Fibroblast of gingiva (primary cell): ENCODE measurements at places on chromosomes 12 and 14.

DNA sequence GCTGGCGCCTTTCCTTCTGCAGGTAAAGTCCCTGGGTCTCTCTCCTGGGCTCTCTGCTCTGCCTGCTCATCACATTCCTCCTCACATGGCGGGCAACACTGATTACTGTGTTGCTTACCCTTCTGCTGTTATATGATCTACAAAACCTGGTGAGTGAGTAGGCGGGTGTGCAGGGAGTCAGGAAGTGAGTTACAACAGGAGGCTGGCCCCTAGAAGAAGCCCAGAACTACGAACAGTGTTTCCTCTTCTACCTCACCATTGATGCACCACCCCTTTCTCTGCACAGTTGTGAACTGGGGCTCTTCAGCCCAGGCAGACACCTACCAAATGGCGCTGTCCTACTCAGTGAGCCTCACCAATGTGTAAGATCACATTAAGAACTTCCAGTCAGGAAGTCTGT lies 4.9 kb upstream of the KLHL33 start:
- no peak for DNase-seq

GRCh38 chr12:39199351-39199750 lies 243.6 kb downstream of the KIF21A start:
- no peak for DNase-seq

- no peak for DNase-seq
Observed at GRCh38 chr14:91509083-91509877, 830 bp downstream of the PPP4R3A start.

- DNase-seq: no peak
Observed at GRCh38 chr12:26857465-26858176, 24.6 kb upstream of the ITPR2 start.

DNA sequence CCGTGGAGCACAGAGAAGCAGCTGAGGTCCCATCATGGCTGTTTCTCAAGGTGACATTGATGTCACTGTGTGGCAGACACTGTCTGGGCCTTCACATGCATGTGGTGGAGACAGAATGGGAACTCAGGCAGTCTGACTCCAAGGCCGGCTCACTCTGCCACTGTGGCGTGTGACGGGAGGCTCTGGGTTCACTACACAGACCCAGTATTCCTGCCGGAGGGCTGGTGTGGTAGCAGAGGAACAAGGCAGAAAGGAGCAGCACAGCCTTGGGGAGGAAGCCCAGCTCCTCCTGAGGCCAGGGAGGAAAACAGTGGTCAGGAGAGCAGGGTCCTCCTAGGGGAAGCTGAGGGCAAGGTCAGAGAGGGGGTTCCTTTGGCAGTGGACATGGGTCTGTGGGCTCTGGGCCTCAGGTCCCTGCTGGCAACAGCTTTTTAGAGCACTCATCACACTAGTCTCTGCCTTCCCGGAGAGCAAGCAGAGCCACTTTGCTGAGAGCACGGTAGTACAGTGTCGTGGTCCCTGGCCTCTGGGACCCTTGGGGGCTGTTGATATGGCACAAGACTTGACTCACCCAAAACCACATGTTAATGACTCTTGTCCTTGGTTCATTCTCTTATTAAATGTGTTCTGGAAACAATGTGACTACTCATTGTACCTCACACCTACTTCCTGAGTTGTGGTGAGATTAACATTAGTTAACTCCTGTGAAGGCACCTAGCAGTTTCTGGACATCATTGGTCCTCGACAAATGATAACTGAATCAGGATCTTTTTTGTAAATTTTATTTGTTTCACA lies 21.3 kb downstream of the DCAF4 start:
- DNase-seq: no peak

DNA sequence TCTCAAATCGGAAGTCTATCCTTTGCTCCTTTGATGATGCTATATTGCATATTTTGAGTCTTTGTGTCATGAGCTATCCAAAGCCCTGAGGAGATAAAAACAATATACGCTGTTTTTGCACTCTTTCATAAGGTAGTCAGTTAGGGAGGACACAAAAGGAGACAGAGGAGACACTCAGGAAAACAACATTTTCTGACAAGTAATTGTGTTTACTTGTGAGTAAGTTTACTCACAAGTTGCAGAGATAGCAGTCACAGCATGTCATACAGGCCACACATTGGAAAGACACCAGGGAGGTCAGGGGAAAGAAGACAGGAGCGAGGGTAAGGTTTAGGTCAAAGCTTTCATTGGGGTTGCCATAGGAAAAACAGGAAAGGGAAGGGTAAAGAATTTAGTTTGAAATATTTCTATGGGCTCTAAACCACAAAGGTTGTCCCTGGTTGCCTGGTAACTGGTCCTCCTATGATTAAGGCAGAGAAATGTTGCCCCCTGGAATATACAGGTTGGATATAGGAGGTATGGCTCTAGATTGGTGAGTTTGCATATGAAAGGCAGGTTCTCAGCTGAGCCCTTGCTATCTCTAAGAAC lies 7.4 kb upstream of the GABARAPL1 start:
- no peak for DNase-seq

DNA sequence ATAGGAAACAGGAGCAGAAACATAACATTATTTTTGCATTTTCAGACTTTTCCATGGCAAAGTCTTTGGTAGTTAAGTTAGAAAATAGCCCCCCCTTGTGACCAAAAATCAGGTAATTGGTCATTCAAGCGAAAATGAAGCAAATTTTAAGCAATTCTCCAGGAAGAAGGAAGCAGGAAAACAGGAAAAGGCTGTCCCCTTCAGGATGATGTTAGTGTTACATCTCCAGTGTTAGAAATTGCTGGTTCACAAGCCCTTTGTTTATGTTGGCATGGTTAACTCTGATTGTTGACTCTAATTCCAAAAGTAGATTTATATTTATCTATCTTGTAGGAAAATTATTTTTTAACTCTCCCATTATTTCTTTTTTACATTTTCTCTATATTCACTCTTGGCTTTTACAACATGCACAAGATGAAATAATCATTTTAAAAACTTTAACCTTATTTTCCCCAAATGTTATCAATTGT lies 18.8 kb upstream of the GAS2L3 start:
- peak; percentile 80 for DNase-seq

DNA sequence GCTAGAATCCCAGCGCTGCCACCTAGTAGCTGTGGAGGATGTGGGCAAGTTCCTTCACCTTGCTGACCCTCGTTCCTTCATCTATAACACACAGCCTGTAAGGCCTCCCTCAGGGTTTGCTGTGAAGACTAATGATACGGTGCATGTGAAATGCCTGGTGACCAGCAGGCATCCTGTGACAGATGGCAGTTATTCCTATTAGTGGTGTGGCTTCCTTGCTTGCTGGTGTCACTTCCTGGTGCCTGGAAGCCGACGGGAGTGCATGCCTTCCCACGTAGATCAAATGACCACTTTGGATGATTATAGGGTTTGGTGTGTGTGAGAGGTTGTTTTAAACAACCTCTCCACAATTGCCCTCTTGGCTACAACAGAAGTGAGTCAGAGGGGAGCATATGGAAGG lies 894.9 kb downstream of the VRK1 start:
- no peak for DNase-seq

- DNase-seq: peak; percentile 26
Observed at GRCh38 chr14:28340816-28341215, 425.8 kb upstream of the FOXG1 start.

GRCh38 chr14:63852817-63853731 lies at the start of gene SYNE2:
SYNE2 (plus strand) TSS chr14:63853004; CDS start chr14:63909149, 56,145 bp downstream.
- peak; percentile 68 for DNase-seq

DNA sequence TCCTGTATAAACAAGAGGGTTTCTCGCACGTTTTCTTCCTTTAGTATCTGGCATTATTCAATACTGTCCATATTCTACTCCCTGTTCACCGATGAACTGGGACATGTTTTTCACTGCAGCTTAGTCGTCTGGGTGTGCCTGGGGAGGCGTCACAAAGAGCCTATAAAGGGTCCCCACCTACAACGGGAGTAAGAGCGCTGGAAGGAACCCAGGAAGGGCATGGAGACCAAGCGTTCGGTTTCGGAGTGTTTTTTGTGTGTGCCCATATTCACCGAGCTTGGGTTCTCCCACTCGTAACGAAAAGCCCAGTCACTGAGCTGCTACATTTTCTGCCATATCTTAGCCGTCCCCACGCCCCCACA lies 592 bp upstream of the USP15 start:
- DNase-seq: no peak

- no peak for DNase-seq
Observed at GRCh38 chr14:34065690-34066391, 115.0 kb upstream of the EGLN3 start.

DNA sequence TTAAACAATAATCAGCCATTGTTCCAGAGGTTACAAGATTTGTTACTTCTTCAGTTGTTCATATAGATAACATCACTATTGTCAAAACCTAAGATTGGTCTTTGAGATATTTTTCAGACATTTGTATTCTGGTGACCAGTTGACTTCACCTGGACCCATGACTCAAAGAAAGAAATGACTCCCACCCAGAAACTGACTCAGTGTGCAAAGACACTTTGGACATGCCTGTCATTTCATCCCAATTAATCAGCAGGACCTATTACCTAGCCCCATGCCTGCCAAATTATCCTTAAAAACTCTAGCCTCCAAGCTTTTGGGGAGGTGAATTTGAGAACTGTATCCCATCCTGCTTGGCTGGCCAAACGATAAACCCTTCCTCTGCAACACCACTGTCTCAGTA lies 27.7 kb upstream of the TSPAN11 start:
- DNase-seq: no peak

GRCh38 chr12:98644433-98644711 lies 216 bp downstream of the IKBIP start:
- DNase-seq: no peak

DNA sequence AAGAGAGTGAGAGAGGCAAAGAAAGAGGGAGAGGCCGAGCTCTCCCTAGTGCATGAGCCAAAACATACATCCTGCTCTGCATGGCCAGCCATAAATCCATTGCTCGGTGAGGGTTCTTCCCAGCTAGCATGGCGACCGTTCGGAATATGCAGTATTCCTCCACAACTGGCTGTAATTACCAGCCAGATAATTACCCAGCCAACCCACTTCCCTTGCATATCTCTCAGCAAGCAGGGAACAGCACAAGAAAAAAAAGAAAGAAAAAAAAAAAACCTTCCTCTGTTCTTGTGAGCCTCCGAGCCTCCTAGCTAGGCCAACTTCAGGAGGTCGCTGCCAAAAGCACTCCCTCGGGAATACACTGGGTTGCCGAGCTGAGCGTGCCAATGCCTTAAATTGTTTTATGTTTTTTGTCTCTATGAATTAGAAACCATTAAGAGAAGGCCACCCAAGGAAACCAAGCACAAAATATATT lies 567.9 kb downstream of the MED13L start:
- DNase-seq: peak; percentile 65

DNA sequence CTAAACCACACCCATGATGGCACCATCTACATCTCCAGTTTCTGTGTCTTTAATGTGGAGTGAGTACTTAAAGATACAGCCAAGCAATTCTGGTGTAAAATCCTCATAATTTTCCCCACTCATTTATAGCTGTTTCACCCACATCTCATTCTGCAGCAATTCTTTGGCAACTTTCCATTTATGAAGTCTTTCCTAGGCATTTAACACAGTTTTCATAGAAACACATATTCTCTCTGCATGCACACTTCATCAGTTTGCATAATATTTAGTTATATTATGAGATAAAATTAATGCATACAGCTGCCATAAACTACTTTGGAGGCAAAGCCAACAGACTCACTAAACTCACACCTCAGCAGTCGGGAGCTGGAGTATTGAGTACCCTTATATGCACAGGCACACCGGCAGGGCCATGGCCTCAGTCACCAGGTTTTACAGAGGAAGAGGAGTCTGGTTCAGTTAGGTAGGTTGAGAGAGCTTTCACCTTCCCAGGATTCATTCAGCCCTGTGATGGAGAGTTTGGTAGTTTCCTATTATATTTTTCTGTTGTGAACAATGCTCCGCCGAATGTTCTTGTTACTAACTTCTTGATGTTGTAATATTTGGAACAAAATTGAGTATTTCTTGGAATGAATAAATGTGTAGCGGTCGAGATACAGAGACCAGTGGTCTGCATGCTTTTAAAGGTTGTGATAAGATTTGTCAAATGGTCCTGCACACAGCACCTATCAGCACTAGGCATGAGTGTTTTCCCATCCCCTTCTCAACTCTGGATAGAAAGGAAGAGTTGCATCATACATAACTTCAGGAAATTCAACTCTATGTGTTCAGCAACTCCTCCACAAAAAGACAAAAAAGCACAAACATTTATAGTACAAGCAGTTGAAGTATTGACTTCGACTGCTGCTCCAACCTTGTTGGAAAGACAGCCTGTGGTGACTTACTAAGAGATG lies 123.5 kb downstream of the TTC8 start:
- no peak for DNase-seq

DNA sequence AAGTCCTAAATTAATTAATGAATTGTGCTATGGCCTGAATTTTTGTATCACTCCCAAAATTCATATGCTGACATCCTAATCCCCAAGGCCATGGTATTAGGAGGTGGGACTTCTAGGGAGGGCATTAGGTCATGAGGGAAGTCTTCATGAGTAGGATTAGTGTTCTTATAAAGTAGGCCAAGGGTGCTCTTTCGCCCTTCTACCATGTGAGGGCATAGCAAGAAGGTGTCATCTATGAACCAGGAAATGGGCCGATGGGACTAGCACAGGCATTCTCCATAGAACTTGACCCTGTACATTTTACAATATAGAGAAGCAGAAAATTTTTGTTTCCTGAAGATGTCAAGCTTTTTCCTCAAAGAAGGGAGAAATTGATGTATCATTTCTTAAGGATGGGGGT lies 12.5 kb downstream of the SYT10 start:
- DNase-seq: no peak

- no peak for DNase-seq
Observed at GRCh38 chr12:117127933-117128823, 29.0 kb upstream of the TESC start.

- no peak for DNase-seq
Observed at GRCh38 chr14:96790186-96790585, 7.0 kb upstream of the VRK1 start.

GRCh38 chr12:123064885-123065619 lies 84.6 kb downstream of the ARL6IP4 start:
- no peak for DNase-seq

- DNase-seq: no peak
Observed at GRCh38 chr12:102741196-102741595, 175.8 kb downstream of the PAH start.

DNA sequence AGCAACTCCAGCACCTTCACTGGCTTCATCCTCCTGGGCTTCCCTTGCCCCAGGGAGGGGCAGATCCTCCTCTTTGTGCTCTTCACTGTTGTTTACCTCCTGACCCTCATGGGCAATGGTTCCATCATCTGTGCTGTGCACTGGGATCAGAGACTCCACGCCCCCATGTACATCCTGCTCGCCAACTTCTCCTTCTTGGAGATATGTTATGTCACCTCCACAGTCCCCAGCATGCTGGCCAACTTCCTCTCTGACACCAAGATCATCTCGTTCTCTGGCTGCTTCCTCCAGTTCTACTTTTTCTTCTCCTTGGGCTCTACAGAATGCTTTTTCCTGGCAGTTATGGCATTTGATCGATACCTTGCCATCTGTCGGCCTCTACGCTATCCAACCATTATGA lies 6.8 kb downstream of the OR11G2 start:
- no peak for DNase-seq

- no peak for DNase-seq
Observed at GRCh38 chr12:122921917-122922316, 26.0 kb upstream of the VPS37B start.
